ENCODE measurements at places on chromosomes 2 and 18.

DNA sequence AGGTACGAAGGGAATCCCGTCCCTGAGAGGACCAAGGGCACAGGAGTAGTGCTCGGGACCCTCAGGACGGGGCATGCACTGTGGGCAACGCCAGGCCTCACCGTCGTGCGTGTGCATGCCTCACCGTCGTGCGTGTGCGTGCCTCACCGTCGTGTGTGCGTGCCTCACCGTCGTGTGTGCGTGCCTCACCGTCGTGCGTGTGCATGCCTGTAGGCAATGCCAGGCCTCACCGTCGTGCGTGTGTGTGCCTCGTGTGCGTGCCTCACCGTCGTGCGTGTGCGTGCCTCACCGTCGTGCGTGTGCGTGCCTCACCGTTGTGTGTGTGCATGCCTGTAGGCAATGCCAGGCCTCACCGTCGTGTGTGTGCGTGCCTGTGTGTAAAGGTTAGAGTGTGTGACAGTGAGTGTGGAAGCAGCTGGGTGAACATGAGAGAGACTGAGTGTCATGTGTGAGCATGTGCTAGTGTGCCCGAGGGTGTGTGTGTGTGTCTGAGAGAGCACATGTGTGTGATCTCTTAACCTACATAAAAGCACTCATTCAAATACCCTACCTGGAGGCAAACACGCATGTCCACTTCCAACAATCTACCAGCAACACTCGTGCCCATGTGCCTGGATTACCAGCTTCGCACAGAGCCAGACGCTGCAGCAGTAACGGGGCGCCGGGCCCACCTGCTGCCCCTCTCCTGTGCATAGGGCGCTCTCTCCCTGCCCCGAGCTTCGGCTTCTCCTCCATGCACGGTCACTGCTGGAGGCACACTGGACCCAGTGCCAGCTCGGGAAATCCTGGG, 36.3 kb downstream of the ZNF516 start:
- H3K4me1 ChIP-seq = peaks cover 4% of the 10 kb centered on the region
- no peaks in the 10 kb centered on the region for H3K27me3 ChIP-seq
- no peak overlapping the region for H3K4me3 ChIP-seq
- no peak for DNase-seq
- peaks cover 2% of the 10 kb centered on the region for H3K36me3 ChIP-seq

GRCh38 chr2:163198972-163199371, 360.4 kb upstream of the KCNH7 start:
- DNase-seq = no peak
- H3K4me3 ChIP-seq = no peak overlapping the region
- H3K27ac ChIP-seq = no peak overlapping the region
- H3K27me3 ChIP-seq = no peaks in the 10 kb centered on the region
- no peaks in the 10 kb centered on the region for H3K36me3 ChIP-seq

GRCh38 chr2:160499865-160500264, 6.3 kb upstream of the RBMS1 start:
- no peaks in the 10 kb centered on the region for H3K4me1 ChIP-seq
- no peak for DNase-seq
- H3K27ac ChIP-seq = no peak overlapping the region
- no peaks in the 10 kb centered on the region for H3K27me3 ChIP-seq
- H3K36me3 ChIP-seq = no peaks in the 10 kb centered on the region
- H3K4me3 ChIP-seq = no peak overlapping the region

- no peak overlapping the region for H3K27ac ChIP-seq
- no peak overlapping the region for H3K4me3 ChIP-seq
- H3K36me3 ChIP-seq = peaks cover 5% of the 10 kb centered on the region
- no peaks in the 10 kb centered on the region for H3K27me3 ChIP-seq
- no peaks in the 10 kb centered on the region for H3K4me1 ChIP-seq
- DNase-seq = no peak
These were observed 12.4 kb downstream of the SFXN5 start for GRCh38 chr2:73059106-73059505.

GRCh38 chr2:69278366-69278765, 108.7 kb downstream of the GFPT1 start:
- no peak overlapping the region for H3K4me3 ChIP-seq
- peaks cover 11% of the 10 kb centered on the region for H3K27me3 ChIP-seq
- DNase-seq = no peak
- H3K4me1 ChIP-seq = no peaks in the 10 kb centered on the region
- H3K36me3 ChIP-seq = no peaks in the 10 kb centered on the region

DNA sequence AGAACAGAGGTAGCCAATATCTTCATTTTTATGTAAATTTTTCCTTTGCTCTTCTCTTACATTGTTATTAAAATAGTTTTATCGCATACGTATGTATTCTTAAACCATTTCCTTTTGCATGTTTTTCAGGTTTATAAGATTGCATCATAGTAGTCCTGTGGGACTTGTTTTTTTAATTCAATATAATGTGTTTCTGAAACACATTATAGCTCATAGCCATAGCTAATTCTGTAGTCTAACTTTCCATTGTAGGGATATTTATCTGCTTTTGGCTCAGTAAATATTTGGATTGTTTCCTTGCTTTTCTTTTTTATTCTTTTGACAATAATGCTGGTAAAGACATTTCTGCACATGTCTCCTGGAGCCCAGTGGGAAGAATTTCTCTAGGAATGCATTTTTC, 484.3 kb downstream of the PTPRM start:
- no peak overlapping the region for H3K27ac ChIP-seq
- H3K36me3 ChIP-seq = no peaks in the 10 kb centered on the region
- H3K4me3 ChIP-seq = no peak overlapping the region
- DNase-seq = no peak
- H3K27me3 ChIP-seq = no peaks in the 10 kb centered on the region

DNA sequence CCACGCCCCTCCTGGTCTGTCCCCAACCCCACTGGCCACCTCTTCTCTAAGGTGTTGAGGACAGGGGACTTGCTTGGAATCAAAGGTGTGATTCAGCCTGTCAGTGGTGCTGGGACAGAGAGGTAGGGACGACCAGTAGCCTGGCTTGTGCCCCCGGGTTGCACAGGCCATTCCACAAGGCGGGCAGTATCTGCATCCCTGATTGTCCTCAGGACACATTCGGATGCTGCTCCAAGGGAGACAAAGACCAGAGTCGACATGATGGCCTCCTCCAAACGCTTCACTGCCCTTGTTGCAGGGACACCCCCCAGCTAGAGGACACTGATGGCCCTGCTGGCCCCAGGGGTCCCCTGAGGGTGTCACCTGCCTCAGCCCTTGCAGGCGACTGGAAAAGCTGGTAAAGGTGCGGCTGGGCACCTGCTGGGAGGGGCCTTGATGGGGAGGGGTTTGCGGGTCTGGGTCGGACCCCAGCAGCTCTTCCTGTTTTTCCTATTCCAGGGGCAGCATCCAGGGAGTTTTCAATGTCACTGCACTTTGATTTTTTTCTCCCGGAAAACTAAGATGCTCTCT, 98.0 kb downstream of the PTGR3 start:
- DNase-seq = no peak
- H3K27ac ChIP-seq = no peak overlapping the region
- H3K4me3 ChIP-seq = no peak overlapping the region
- H3K36me3 ChIP-seq = no peaks in the 10 kb centered on the region
- H3K27me3 ChIP-seq = no peaks in the 10 kb centered on the region

DNA sequence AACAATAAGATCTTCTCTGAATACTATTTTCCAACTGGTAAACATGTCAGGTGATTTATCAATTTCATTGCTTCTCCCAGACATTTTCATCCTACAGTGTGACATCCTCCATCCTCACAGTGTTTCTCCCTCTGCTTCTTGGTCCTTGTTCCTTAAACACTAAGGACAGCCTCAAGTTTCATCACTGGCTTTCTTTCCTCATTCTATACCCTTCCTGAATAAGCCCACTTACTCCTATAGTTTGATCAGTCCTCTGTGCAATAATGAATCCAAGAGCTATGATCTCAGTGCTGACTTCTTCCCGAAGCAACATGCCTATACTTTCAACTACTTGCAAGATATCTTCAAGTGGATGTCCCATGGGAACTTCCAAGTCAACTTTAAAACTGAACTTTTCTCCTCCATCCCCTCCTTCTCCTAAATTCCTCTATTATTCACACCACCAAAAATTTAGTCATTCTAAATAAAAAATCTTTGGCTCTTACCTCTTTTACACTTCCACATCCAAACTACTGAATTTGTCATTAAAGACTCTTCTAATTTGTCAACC, 87.6 kb downstream of the FAM228A start:
- no peak for DNase-seq
- H3K27me3 ChIP-seq = no peaks in the 10 kb centered on the region
- no peaks in the 10 kb centered on the region for H3K4me1 ChIP-seq
- H3K36me3 ChIP-seq = peaks cover 63% of the 10 kb centered on the region
- H3K4me3 ChIP-seq = no peak overlapping the region

- no peak for DNase-seq
- H3K27ac ChIP-seq = no peak overlapping the region
- no peak overlapping the region for H3K4me3 ChIP-seq
- H3K36me3 ChIP-seq = peaks cover 65% of the 10 kb centered on the region
These were observed 99.5 kb upstream of the ITGB6 start for GRCh38 chr2:160299540-160299939.

DNA sequence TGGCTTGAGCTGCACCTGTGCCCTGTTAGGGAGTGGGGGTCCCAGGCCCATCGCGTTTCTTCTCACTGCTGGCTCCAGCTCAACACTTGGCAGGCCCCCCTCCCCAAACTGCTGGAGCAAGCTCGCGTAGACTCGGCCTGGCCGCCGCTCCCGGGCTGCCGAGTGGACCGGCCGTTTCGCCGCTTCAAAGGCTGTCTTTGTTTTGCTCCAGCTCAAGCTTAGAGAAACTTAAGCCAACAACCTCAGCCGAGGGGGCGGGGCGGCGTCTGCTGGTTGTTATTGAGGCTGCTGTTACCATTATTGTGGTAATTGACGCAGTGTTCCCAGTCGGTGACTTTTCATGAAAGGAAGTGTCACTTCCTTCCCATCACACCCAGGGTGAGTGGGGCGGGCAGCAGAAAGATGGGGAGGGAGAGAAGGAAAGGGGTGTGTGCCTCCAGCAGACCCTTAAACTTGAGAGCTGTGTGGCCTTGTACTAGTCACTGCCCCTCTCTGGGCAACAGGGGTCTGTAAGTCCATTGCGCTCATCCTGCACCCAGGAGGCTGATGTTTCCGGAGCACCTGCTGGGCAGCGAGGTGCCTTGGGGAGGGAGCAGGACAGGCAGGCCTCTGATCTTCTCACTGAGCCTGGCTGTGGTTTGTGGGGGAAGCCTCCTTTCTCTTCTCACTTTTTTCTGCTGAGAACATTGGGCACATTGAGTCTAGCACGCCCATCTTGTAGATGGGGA, 2.1 kb downstream of the ARID5A start:
- peak; percentile 96 for DNase-seq
- peaks cover 77% of the 10 kb centered on the region for H3K4me1 ChIP-seq
- H3K27ac ChIP-seq = peak overlapping the region; percentile 99
- H3K27me3 ChIP-seq = no peaks in the 10 kb centered on the region
- peak overlapping the region; percentile 90 for H3K4me3 ChIP-seq

DNA sequence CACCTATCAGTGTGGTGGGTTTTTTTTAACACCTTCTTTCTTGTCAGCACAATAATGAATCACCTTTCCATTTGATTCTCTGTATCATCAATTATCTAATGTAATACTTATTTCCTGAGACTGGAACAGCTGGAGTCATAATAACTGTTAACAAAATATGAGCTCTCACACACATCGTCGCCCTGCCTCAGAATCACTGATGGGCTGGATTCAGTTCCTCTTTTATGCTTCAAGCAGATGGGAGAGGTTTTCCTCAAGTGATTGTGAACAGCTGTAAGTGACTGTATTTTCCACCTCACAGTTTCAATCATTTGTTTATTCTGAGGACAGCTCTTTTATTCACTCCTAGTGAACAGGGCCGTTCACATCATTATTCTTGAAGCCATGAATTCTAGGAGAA, 330.2 kb downstream of the DSC3 start:
- no peaks in the 10 kb centered on the region for H3K27me3 ChIP-seq
- no peaks in the 10 kb centered on the region for H3K36me3 ChIP-seq
- H3K27ac ChIP-seq = no peak overlapping the region
- no peak overlapping the region for H3K4me3 ChIP-seq
- no peaks in the 10 kb centered on the region for H3K4me1 ChIP-seq

DNA sequence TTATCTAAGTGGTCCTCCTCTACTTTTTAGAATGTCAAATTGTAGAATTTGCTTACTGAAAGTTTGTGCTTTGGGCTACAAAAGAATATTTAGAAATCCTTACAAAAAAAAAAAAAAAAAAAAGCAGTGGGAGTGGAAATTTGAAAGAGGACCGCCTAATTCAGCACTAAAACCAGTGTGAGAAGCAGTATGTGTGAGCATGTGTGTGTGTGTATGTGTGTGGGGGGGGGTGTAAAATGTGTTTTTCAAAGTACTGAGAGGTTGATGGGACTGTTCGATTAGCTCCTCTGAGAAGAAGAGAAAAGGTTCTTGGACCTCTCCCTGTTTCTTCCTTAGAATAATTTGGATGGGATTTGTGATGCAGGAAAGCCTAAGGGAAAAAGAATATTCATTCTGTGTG, at the start of gene VIT:
Gene VIT, plus strand, starts transcription at position 175 of the 400 bp plus-strand sequence. CDS start 19,664 bp downstream, outside the sequence.
- H3K27ac ChIP-seq = no peak within 1 kb of the TSS
- no peak for DNase-seq
- peaks cover 3% of the 10 kb centered on the region for H3K27me3 ChIP-seq
- no peaks in the 10 kb centered on the region for H3K36me3 ChIP-seq
- no peaks in the 10 kb centered on the region for H3K4me1 ChIP-seq
- no peak within 1 kb of the TSS for H3K4me3 ChIP-seq

DNA sequence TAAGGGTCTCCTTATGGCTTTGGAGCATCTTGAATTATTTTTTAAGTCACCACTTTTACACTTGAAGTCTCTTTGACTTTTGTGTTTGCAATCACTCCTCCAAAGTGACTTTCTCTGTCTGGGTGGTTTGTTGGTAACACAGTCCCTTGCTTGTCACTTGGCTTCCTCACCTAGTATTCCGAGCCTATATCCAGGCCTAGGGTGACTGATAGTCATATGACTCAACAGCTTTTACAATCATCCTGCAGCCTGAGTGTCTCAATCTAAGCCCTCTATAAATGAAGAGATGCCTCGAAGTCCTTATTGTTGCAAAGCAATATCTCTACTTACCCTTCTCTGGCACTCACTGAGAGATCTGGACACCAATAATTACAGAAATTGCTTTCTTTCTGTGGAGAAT, 53.9 kb upstream of the SETBP1 start:
- no peaks in the 10 kb centered on the region for H3K4me1 ChIP-seq
- H3K36me3 ChIP-seq = no peaks in the 10 kb centered on the region
- H3K4me3 ChIP-seq = no peak overlapping the region
- no peak overlapping the region for H3K27ac ChIP-seq
- H3K27me3 ChIP-seq = no peaks in the 10 kb centered on the region

DNA sequence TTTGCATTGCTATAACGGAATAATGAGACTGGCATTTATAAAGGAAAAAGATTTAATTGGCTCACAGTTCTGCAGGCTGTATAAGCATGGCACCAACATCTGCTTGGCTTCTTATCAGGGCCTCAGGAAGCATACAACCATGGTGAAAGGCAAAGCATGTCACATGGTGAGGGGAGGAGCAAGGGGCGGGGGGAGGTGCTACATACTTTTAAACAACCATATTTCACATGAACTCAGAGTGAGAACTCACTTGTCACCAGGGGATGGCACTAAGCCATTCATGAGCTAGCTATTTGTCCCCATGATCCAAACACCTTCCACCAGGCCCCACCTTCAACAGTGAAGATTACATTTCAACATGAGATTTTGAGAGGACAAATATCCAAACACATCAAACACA, 188.7 kb downstream of the MBD5 start:
- no peaks in the 10 kb centered on the region for H3K36me3 ChIP-seq
- no peaks in the 10 kb centered on the region for H3K27me3 ChIP-seq
- no peak for DNase-seq
- no peak overlapping the region for H3K27ac ChIP-seq
- no peaks in the 10 kb centered on the region for H3K4me1 ChIP-seq
- H3K4me3 ChIP-seq = no peak overlapping the region

GRCh38 chr2:20959252-20959651, 84.6 kb downstream of the APOB start:
- H3K4me3 ChIP-seq = no peak overlapping the region
- H3K27ac ChIP-seq = no peak overlapping the region
- H3K4me1 ChIP-seq = no peaks in the 10 kb centered on the region
- no peaks in the 10 kb centered on the region for H3K27me3 ChIP-seq

- DNase-seq = no peak
- H3K4me3 ChIP-seq = no peak overlapping the region
- no peak overlapping the region for H3K27ac ChIP-seq
These were observed 186.0 kb upstream of the HDAC4 start for GRCh38 chr2:239586651-239587310.

Data from CD4-positive, alpha-beta T cell (primary cell).